NCI-H524 (cell line): ENCODE measurements at places on chromosomes 5 and 9.

DNA sequence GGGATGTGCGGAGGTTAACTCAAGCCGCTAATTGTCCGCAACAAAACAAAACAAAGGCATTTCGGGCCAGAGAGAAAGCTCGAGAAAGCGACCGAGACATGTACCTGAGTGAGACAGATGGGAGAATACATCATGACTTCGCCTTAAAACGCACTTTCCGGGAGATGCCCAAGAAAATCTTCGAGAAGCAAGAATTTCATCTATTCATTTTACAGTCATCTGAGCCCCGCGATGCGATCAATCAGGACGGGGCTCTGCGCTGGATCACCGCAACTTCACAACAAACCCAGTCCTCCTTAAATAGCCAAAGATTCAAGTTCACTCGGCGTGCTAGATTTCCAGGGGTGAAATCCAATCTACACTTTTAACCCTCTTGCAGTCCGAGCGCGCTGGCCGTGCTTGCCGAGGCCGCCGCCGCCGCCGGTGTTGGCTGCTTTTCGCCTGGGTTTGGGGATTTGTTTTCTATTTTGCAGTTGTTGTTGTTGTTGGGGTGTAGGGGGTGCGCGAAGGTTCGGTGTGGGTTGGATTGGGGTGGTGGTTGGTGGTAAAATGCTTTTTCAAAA is 482 bp downstream of the NFIB start:
- peak; percentile 26 for DNase-seq

- DNase-seq: no peak
Observed at GRCh38 chr5:78776637-78777036, 128.1 kb upstream of the LHFPL2 start.

GRCh38 chr5:79454043-79454442 is 59.9 kb downstream of the HOMER1 start:
- DNase-seq: no peak

DNA sequence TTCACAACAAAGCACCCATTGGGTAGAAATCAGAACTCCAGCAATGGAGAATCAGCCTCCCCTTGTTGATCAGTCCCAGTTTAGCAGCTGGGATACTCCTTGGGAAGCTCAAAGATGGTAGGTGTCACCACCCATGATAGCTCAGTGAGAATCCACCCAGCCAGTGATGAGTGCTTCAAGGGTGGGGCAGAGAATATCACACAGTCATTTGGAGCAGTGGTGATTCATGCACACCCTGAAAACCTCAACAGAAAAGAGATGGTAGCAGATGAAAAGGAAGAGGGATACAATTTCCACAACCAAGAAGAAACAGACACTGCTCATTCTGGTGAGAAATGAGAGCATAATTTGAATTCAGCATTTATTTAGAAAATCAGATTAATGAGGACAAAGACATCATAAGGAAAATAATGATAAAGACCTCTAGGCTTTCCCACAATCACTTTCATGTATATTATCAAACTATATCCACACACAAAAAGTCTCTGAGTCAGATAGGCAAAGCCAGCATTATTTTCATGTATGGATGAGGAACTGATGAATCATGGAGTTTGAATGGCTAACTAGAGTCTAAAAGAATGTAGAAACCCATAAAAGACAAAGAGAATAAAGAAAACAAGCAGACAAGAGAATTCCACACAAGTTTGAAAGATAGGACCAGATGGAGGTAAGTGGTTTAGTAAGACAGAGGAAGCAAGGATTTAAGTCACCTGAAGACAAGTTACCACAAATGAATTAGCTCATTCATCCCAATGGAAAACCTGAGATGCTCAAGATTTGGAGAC is 82.9 kb downstream of the FEM1C start:
- DNase-seq: no peak

GRCh38 chr9:84501587-84501986 is 161.0 kb upstream of the SLC28A3 start:
- DNase-seq: no peak

DNA sequence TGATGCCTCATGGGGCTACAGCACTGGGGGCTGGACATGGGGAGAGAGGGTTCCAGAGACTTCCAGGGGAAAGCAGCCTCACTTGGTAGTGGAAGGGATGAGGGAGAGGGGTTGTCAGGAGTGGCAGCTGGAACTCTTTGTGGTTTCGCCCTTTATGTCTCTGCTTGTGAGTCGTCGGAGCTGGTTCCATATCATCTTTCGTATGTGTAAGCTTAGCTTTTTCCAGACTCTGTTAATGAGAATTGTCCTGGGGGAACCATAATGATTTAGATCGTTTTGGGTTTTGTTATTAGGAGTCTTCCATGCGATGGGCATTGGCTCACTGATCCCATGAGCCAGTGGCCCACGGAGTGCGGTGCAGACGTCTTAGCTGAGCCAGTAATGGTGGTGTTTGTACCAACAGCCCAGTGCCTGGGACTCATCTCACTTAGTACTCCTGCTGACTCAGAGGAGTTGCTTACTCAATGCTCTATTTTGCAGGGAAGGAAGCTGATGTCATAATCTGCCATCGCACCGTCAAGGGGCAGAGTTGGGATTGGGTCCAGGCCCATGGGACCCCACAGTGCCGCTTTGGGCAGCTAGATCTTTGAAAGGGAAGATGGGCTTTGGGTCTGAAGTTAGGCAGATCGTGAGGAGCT is 48.5 kb downstream of the NEK6 start:
- no peak for DNase-seq

DNA sequence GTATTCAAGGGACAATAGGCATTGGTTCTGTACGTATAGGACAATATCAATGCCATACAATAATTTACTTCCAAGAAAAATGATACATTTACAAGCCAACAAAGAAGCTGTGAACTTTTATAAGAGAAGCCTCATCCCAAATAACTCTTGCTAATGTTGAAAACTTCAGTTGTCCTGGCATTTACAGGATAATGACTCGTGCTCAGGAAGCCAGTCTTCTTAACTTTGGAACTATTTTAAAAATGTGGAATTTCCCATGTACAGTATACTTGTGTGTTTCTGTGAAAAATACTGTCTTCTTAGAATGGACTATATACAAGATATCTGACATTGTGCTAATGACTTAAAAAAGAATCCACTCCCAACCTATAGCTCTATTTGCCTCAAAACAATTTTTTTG is 1479.3 kb upstream of the CDH9 start:
- no peak for DNase-seq

DNA sequence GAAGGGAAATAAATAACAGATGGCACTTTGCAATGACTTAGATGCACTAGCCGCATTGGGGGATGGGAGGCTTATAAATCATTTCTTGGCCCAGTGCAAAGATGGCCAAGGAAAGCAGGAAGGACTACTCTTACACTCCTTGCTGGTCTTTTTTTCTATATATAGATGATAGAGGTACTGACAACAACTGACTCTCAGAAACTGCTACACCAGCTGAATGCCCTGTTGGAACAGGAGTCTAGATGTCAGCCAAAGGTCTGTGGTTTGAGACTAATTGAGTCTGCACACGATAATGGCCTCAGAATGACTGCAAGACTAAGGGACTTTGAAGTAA is 1.7 kb downstream of the CCNG1 start:
- no peak for DNase-seq

- DNase-seq: no peak
Observed at GRCh38 chr5:77983482-77984199, 207.5 kb upstream of the TBCA start.

GRCh38 chr9:130058887-130059286 is 5.2 kb downstream of the GPR107 start:
- DNase-seq: no peak

DNA sequence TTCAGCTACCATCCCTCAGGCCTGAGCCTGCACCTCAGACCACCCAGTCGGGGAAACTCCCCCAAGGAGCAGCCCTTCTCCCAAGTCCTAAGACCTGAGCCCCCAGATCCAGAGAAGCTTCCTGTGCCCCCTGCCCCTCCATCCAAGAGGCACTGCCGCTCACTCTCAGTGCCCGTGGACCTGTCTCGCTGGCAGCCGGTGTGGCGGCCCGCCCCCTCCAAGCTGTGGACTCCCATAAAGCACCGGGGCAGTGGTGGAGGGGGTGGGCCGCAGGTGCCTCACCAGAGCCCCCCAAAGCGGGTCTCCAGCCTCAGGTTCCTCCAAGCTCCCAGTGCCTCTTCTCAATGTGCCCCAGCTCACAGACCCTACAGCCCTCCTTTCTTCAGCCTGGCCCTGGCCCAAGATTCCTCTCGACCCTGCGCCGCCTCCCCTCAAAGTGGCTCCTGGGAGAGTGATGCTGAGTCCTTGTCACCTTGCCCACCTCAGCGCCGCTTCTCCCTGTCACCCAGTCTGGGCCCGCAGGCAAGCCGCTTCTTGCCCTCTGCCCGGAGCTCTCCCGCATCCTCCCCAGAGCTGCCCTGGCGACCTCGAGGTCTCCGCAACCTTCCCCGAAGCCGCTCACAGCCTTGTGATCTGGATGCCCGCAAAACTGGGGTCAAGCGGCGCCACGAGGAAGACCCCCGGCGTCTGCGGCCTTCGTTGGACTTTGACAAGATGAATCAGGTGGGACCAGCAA is 7.0 kb downstream of the FAM53C start:
- DNase-seq: no peak

- DNase-seq: peak; percentile 65
Observed at GRCh38 chr5:123450640-123451039, 27.4 kb upstream of the CEP120 start.

GRCh38 chr9:21812946-21813568 is 10.6 kb downstream of the MTAP start:
- peak; percentile 77 for DNase-seq

DNA sequence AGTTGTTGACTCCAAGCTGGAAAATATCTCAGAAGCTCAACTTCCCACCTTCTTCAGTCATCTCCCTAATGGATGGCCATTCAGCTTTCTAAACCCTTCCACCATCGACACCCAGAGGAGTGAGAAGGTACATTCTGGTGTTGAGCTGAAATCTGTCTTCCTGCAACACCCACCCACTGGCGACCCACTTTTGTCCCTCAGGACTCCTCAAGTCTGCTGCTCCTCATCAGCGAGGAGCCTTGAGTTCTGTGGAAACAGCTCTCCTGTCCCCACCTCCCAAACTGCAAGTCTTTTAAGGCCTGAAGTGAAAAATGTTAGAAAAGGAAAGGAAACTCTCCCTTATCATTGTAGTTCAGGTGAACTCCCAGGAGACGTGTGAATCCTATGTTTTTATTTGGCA is 111.5 kb upstream of the HAND1 start:
- DNase-seq: no peak

GRCh38 chr9:134509281-134509680 is 132.3 kb upstream of the COL5A1 start:
- no peak for DNase-seq
